ENCODE measurements at places on chromosomes 13 and 19.

GRCh38 chr13:34420702-34421346 lies 521.2 kb upstream of the NBEA start:
- DNase-seq: no peak

DNA sequence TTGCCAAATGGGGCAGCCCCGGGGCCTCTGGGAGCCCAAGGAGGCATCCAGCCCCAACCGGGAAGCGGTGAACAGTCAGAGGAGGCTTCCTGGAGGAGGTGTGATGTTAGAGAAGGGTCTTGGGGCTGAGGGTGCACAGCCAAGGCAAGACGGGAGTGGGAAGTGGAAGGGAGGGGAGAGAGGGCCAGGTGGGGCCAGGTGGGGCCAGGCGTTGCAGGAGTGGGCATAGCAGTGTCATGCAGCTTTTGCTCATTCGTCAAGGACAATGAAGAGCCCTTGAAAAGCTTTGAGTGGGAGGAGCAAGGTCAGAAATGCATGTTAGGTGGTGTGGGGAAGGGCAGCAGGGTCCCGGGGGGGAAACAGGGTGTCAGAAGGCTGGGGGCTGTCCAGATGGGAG lies 1.8 kb downstream of the FBN3 start:
- DNase-seq: no peak

GRCh38 chr13:48401480-48401879 lies 11.4 kb downstream of the LPAR6 start:
- no peak for DNase-seq

GRCh38 chr13:94315188-94315587 lies 164.3 kb downstream of the DCT start:
- DNase-seq: no peak

DNA sequence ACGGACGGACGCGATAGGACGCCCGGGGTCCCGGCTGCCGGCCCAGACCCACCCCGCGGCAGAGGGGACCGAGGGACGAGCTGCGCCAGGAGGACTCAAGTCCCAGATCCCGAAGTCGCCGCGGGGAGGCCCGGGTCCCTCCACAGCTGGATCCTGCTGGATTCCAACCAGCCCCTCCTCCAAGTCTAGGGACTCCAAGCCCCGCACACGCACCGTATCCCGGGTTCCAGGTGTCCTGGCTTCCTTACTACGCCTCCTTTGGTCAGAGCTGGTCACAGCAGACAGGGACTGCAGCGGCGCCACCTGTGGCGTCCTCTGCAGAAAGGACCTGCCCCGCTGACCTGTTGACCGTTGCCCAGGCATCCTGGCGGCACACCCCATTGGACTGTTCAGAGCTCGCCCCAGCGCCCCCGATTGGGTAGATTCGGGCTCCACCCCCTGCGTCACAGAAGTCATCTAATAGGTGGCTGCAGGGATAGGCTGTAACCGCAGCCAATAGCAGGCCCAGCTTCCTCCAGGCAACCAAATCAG lies 29.0 kb upstream of the ZNF709 start:
- DNase-seq: no peak

DNA sequence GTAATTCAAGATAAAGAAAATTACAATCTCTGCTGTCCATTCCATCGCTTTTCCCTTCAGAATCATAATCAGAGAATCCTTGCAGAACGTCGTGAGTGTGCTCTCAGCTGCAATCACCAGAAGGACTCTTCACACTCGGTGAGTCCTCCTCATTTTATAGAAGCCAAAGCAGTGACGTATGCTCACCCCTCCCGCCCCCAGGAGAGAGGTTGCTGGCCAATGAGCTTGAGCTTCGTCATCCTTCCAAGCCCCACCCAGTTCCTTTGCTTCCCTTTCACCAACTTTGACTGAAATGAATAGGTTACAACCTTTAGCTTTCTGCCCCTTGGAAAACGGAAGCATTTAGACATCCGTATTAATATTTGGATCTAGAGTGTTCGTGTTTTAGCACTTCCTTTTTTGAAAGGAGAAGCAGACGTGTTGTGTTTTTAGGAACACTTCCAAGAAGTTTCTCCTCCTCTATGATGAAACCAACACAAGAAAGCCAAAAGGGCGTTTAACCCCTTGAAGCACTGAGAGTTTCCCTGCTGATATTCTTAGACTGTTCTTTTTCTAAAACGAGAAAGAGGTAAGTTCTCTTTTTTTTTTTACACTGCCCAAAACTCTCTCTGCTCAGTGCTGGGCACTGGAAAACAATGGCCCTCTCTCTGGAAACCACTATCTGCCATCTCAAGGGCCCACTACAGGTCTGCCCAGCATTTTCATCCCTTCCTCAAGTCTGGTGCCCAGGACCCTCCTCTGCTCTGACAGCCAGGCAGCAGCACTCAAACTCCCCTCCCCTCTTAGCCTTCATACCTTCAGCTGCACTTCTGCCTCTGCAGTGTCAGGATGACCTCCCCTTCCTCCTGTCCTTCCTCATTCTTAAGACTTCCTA lies 44.3 kb upstream of the CEACAM21 start:
- peak; percentile 58 for DNase-seq

DNA sequence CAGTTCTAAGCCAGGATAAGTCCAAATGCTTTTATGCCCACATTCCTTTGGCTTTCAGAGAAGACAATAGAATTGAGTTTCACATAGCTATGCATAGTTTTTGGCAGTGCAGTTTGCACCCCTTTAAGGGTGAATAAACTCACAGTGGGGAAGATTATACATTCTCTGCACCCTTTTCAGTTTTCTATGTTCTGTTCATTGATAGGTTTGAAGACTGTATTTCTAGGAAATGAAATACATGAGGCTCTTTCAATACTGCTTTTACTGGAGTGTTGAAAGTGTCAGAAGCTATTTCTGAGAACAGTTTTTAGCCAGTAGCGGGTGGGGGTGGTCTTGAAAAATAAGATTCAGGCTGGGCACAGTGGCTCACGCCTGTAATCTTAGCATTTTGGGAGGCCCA lies 46.2 kb downstream of the IPO5 start:
- no peak for DNase-seq

DNA sequence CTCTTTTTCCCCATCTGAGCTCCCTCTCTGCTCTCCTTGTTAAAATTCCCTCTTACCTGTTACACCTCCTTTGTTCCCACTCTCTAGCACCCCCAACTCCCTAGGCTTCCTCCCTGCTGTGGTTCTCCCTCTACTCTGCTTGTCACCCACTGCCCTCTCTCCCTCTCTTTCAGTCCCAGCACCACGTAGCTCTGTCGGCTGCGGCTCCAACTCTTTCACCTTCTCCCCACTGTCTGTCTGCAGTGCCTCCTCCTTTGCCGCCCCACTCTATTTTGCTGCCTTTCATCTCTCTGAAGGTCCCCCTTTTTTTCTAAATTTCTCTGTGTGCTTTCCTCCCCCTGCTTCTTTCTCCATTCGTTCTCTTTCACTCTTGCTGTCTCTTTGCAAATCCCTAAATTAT lies 1.1 kb downstream of the ZNF836 start:
- no peak for DNase-seq

- DNase-seq: no peak
Observed at GRCh38 chr13:94795292-94795691, 82.9 kb upstream of the SOX21 start.

- DNase-seq: no peak
Observed at GRCh38 chr19:30263830-30264381, 108.3 kb upstream of the ZNF536 start.

DNA sequence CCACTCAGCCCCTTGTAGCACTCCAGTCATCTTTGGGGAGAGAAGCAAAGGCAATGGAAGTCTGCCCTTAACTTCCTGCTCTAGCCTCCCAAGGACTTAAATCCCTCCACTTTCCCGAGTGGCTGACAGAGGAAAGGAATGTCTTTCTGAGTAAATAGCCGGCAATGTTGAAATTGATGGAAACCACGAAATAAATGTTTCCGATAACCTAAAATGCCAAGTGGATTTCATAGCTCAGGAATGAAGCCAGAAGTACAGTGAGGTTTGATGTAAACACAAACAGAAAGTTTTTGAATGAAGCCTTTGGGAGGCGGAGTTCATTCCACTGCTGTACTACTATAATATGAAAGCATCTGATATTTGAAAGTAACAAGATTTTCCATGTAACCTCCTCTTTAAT lies 14.0 kb upstream of the TBC1D4 start:
- no peak for DNase-seq

GRCh38 chr19:34832581-34833112 lies 59.6 kb upstream of the ZNF599 start:
- DNase-seq: no peak

DNA sequence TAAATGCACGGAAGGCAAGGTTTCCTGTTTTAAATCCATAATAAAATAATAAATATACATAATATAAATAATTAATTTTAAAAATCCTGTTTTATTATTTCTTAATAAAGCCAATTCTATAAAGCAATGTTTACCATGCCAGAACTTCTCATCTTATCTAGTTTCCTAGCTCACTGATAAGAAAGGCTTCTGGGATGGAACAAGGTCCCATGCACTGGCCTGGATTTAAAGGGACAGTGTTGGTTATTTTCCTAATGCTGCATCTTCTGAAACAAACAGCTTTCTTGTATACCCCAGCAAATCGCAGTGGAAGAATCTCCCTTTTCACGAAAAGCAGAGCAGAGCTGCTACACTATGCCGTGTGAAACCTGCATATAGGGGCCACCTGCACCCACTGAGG lies 68.8 kb downstream of the LNX2 start:
- DNase-seq: no peak

GRCh38 chr19:12543855-12544254 lies 7.4 kb downstream of the ZNF564 start:
- no peak for DNase-seq

DNA sequence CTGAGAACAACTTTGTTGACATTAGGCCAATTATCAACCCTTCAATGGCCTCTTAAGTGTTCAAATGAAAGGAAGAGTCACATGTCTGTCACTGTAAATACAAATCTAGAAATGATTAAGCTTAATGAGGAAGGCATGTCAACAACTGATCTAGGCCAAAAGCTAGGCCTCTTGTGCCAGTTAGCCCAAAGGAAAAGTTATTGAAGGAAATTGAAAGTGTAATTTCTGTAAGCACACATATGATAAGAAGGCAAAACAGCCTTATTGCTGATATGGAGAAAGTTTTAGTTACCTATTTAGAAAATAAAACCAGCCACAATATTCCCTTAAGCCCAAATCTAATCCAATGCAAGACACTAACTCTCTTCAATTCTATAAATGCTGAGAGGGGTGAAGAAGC lies 604.7 kb downstream of the SLITRK6 start:
- DNase-seq: no peak

DNA sequence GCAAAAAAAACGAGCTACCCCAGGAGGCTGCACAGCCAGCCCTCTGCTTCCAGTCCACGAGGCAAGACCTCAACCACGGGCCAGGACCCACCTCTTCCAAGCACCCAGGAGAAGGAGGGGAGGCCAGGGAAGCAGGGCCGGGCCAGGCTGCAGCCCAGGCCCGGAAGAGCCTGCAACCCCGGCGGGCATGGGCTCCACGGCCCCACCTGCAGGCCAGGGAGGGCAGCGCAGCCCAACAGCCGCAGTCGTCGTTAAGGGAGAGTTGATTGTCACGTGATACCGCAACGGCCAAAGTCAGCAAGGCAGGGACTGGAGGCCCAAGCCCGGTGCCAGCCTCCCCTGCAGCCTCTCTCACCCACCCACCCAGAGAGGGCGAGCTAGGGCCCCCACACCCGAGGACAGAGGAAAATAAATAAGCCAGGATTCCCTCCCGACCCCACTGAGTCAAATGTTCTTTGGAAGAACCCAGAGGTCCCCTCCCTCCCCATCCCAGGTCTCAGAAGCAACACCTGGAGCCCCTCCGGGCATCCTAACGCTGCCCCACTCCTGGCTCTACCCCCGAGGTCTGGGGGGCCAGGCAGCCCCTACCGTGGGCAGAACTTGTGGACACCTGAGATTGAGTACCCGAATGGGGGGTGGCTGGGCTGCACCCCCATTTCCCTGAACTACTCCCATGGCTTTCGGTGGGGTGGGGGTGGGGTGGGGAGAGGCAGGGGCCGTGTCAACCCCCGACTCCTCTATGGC lies 5.2 kb upstream of the REXO1 start:
- DNase-seq: no peak

GRCh38 chr13:23087880-23088279 lies 92.9 kb upstream of the SGCG start:
- DNase-seq: no peak

- no peak for DNase-seq
Observed at GRCh38 chr13:106712381-106712780, 144.4 kb upstream of the ARGLU1 start.

DNA sequence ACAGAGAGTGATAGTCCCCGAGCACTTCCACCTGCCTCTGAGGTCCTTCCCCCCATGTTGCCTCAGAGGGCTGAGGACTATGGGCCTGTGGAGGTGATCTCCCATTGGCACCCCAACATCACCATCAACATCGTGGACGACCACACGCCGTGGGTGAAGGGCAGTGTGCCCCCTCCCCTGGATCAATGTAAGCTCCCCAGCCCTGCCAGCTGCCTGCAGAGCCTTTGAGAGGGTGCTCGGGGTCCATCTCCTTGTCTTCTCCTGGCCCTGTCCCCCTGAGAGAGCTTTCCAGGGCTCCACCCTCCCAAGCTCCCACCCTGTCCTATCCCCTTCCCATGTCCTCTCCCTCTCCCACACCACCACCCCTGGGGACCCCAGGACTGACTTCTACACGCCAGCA lies 14.9 kb upstream of the RELB start:
- no peak for DNase-seq

GRCh38 chr13:48251611-48252081 lies 18.6 kb downstream of the ITM2B start:
- no peak for DNase-seq

DNA sequence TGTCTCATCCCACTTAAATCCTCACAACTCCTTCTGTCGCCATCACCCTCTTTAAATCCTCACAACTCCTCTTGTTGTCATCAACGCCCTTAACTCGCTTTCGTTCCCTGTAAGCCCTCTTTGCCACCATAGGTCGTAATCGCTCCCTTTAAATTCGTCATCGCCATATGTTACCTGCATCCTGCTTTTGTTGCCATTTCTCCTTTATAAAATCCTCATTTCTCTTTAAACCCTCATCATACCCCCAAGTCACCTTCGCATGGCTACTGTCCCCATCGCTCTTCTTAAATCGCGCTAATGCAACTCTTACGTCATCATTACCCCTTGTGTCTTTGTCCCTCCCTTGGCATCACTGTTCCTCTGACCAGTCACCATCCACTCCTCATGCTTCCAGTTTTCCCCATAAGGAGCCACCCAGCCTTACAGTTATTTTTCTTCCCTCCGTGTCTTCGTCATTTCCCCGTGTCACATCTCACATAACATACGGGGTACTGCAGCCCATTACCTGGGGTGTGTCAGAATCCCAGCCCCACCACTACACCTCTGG lies 539 bp downstream of the PLD3 start:
- DNase-seq: no peak

DNA sequence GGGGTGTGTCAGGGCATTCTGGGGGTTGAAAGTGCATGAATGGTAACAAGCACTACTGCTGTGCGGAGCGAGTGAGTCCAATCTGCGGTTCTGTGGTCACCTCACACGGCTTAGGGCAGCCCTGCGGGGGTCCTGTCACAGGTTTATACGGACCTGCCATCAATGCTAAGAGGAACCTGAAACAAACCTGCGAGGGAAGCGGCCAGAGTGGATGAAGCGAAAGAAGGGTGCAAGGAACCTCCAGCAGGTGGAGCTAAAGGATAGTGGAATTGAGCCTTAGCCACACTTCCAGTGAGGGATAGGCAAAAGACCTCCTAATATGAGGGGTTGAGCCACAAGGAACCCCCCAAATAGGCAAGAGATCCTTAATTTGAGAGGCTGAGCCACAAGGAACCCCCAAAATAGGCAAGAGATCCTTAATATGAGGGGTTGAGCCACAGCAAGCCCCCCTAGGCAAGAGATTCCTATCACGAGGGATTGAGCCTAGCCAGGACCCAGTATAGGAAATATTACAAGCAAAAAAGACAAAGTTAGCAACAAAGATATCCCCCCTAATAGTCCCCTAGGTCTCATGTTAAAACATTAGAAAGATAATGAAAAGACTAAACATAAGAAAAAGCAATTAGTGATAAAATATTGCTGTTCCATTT lies 6.3 kb upstream of the ZNF69 start:
- peak; percentile 33 for DNase-seq
